ENCODE measurements at places on chromosomes 1 and 21.
A peak's percentile ranks its signal among the peaks of the same experiment; 100 is the strongest.

- peak; percentile 98 for DNase-seq
Measured at GRCh38 chr1:246506674-246507481, at the start of gene SMYD3. Gene SMYD3 (minus strand): TSS chr1:246507279.

DNA sequence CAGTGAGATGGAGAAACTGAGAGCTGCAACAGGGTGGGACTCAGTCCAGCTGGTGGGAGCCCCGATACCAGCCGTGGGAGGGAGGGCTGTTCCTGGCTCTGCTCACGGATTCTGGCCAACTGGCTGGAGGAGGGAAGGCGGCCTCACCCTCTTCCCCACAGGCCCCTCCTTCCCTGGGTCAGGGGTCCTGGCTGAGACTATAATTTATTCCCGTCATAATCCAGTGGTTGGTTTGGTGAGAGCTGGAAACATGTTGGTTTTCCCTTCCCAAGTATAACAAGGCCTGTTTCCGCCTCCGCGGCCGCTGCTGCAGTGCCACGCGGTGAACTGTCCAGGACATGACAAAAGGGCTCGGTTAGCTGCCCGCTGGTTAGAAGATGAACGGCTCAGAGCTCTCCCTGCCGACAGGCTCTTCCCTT lies 10.0 kb downstream of the PTPRF start:
- no peak for DNase-seq

DNA sequence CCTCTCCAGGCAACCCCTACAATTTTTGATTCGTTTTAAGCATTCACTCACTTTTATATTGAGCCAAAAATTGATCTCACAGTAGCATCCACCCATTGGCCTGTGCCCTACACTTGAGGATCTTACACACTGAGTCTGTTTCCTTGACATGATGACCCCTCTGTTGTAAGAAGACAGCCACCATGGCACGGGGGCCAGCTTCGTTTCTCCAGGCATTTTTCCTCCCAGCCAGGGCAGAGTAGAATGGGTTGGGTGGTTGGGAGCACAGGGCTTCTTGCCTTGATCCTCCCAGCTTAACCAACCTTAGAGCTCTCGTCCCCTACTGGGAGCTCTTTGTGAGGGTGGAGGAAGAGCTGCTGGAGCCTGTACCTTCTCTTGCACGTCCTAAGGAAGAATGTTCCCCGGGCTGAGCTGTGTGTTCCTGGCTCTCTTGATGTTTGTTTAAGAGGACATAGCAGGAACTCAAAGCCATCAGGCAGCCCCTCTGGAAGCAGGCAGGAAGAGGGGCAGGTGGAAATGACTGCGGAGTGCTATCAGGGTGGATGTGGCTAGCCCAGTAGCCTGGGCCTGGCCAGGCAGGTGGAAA lies 213.2 kb upstream of the TMEM51 start:
- DNase-seq: no peak

DNA sequence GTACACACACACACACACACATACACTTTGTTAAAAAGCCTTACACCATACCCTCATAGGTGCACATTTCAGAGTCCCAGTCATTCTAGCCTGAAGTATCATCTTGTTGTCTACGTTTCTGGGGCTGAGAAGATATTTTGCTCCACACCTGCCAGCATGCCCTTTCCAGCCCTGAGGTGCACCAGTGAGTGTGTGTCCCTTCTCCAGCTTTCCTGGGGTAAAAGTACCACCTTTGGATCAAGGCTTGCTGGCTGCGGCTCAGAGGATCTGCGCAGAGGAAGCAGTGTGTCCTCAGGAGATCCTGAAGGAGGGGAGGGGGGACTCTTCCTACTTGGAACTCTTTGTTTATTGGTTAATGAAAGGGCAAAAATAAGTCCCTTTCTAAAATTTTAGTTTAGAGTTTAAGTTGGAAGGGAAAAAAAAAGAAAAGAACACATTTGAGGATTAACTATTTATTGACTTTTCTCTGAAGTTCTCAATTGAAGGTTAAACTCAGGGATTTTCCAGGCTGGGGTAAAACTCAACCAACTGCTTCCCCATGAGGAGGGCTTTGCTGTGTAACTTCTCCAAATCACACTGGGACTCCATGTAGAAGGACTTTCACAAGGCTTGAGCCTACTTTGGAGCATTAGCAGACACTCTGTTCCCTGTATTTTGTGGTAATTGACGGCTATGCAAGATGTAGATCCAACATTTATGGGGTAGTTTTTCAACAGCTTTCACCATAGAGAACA lies 200.3 kb upstream of the SGIP1 start:
- no peak for DNase-seq

DNA sequence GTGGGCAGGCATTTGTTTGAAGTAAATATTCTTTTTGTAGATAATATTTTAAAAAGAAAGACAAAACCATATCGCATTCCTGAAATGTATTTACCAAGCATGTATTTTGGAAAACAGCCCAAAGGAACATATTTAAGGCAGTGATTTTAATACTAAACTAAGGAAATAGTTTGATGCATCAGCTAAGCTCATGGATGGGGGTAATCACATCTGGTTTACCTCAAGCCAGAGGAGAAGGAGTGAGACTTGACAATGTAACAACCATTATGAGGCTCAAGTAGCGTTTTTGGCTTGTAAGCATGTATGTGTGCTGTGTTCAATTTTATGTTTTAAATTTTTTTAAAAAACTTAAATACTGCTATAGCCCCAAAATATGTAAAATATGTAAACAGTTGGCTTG lies 390.5 kb downstream of the DISC1 start:
- DNase-seq: no peak

- no peak for DNase-seq
Measured at GRCh38 chr1:221286399-221286798, 407.2 kb downstream of the HLX start.

DNA sequence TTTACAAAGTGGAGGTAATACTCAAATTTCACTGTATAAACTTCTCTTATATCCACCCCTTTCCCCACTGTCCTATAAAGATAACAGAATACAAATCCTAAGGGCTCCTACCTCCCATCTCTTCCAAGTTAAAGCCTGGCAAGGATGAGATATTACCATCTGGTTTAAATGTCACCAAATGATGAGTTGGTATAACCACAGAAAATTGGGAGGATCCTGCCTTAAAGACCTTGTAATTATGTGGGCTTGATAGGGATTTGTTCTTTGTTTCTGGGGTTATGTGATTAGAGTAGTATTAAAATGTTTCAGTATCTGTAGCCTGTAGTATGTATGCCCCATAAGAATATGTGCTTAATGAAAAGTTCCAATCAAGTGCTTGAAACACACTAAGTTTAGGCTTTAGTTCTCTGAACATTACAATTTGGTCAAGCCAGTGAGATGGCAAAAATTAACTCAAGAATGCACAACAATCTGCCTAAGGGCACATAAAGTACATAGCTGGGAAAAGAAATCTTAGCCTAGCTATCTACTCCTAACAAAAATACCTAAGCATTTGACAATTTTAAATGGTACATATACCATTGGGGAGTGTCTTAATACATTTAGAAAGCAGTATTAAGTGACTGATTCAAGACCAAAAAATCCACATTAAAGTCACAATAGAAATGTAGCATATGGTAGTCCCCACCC lies 14.0 kb downstream of the KDM5B start:
- DNase-seq: no peak

DNA sequence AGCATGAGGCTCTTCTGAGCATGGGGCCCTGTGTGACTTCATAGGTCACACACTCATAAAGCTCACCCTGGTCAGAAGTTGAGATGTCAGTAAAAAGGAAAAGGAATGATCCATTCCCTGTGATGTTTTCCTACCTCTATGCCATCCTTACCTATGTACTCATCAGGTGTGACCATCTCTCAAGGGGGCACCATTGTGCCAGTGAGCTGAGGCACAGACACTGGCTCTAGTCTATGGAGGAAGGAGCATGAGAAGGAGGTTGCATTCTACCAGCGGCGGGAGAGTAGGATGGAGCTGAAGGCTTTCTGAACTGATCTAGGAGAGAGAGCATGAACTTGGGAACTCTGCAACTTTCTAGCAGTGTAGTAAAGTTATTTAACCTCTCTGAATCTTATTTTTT lies 65.8 kb upstream of the RGL1 start:
- DNase-seq: no peak

GRCh38 chr1:208088319-208088718 lies 155.9 kb downstream of the PLXNA2 start:
- DNase-seq: no peak

DNA sequence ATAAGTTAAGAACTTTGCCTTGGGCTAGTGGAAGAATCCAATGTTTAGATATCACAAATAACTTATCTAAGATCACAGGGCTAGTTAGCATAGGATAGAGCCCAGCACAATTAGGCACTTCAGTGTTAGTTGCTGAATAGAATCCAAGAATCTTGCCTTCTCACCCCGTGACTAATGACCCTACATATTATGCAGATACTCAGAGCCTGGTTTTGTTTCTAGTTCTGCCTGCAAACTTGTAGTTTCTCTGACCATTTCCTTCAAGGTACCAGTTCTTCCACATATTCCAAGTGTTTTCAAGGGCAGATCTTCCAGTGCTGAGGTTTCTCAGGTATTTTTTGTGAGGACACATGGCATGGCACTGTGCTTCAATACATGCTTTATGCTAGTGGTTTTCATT lies 239.3 kb downstream of the KCNK2 start:
- no peak for DNase-seq

GRCh38 chr1:167612587-167613385 lies 17.2 kb upstream of the RCSD1 start:
- no peak for DNase-seq

DNA sequence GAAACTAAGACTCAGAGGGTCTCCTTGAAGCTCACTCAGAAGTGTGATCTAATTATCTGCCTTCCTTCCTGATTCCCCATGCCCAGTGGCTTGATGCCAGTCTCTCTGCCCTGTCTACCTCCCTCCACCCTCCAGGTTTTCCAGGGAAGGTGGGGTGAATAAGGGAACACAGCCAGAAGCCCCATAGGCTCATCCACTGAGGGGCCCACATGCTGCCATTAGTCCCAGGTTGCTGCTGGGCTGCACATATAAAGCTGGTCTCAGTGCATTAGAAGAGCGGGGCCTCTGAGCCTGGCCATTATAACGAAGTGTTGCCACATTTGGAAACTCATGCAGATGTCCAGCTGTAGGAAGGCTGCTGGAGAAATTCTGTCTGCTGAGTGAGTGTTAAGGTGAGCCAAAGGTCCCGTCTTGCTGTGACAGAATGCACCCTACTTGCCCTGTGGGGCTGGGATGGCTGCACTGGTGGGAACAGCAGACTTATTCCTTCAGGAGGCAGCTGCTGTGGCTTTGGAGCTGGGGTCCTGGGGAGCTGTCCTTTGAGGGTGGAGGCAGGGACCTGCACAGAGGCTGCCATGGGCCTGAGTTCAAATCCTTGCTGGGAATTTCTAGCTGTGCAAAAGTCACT lies 2.9 kb downstream of the ADORA1 start:
- DNase-seq: no peak

GRCh38 chr1:90044346-90044745 lies 49.4 kb downstream of the ZNF326 start:
- no peak for DNase-seq

GRCh38 chr1:158286487-158286886 lies 3.2 kb upstream of the CD1C start:
- no peak for DNase-seq

GRCh38 chr1:183946320-183946613 lies 91.3 kb downstream of the COLGALT2 start:
- DNase-seq: no peak

DNA sequence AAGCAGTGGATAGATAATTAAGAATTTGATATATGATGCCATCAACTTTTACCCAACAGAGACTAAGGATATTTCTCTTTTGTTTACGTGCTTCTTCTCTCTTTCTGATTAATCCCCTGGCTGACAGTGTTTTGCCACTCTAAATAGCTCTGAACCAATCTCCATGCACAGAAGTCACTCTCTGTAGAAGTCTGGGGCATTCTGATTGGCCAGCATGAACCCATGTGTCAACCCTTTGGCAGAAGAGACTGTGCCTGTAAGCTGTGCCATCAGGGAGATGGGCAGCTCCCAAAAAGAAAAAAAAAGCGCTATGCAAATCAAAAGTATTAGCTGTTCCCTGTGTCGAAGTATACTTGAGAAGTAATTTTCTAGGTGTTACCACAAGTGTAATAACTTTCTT lies 34.1 kb upstream of the NRIP1 start:
- no peak for DNase-seq

DNA sequence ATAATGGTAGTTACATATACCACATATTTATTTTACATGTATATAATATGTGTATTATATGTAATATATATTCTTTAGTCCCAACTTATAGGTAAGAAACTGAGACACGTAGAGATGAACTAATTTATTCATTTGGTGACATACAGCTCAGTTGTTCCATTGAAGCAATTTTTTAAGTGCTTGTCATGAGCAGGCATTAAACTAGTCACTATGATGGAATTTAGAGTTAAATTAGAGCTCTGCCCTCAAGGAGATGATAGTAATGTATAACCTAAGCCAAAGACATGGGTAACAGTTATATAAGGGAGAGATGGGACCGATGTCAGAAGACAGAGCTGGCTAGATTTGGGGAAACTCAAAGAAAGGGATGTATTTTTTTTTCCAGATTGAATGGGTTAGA lies 83.0 kb downstream of the ST6GALNAC5 start:
- no peak for DNase-seq

DNA sequence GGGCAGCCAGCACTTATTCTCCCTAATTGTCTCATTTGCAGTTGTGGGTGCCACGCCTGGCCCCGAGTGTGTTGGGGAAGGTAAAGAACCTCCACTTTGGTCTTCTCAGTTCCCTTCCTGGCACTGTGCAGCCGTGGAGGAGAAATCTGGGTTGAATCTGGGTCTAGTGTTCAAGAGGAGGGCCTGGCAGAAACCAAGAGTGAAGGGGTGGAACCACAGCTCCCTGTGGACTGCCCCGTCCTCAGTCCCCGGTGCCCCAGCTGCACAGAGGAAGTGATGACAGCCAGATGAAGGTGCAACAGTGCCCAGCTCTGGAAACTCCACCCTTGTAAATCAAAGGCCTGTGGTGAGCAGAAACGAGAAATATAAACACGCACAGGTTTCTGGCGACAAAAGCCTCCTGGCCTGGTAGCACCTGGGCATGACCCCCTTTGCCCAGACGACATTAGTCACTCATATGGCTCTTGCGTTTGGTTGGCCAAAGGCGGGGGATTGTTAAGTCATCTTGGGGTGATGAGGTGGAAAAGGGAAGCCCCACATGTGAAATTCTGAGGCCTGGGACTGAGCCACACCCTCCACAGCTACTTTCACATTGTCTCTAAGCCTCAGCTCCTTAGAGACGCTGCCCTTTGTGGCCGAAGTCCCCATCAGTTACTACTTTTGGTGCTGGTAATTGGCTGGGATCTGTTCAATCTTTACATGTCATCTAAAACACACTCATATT lies 4.2 kb upstream of the ECE1 start:
- no peak for DNase-seq

DNA sequence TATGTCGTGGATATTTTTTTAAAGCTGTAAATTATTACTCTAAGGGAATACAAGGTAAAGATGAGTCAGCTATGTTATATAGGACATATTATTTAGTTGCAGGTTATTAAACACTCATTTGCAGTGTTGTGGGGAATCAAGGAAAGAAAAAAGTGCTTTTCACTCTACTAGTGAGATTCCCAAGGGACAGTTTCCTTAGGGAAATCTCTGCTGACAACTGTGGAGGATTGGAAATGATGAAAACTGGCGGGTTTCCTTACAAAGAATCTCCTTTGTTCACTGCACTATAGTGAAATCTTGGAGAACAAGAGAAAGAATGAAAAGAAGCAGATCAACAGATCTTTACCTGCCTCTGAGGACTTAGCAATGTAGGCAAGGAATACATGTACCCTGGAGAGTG lies 24.5 kb upstream of the TRIM45 start:
- DNase-seq: no peak

- DNase-seq: no peak
Measured at GRCh38 chr1:70401974-70402373, 9.1 kb upstream of the CTH start.

Measured in HuH-7 (cell line).